ENCODE measurements at places on chromosomes 5 and 9.

DNA sequence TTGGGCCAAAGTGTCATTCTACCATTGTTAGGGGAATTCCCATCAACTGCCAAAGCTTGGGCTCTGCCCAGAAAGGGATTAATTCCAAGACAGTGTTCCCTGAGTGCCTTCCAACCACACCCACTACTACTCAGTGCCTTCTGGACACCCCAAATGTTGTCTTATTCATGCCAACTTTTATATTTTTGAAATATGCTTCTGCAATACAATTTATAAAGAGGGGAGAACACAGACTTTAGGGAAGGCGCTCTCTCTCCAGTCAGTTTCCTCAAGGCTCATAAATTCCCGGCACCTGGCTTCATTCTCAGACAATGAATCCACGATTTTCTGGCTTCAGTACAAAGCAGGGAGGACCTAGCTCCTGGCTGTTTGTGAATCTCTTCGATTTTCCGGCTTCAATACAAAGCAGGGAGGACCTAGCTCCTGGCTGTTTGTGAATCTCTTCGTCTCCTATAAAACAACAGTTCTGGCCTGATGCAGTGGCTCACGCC is 120.1 kb upstream of the MYO10 start:
- no peak for DNase-seq

- DNase-seq = no peak
Observed at GRCh38 chr5:7668627-7669026, 182.3 kb downstream of the CFAP90 start.

DNA sequence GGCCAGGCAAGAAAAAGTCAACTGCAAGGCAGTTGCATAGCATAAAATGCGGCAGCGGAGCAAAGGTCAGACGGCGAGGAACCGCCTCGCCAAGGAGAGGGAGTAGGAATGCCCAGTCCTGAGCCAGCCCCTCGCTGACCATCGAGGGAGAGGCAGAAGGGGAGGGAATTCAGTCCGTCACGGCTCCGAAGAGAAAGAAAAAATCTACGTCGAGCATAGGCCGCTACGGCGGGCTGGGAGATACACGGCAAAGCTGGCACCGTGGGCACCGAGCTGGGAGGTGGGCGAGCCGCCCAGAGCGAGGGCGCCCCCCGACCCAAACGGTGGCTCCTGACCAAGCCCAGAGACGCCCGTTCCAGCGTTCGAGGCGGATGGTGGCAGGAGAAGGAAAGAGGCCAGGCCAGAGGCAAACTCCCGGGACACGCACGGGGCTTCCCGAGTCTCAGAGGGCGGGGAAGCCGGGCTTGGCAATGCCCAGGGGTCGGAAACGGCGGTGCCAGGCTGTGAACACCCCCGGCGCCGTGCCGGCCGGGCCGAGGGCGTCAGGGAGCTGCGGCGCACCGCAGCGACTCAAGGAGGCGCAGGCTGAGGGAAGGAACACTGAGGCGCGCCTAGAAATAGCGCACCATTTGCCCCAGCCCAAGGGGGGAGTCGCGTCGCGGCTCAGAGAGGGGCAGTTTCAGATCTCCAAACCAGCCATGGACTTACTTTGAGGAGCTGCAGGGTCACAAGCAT is 518 bp downstream of the SPRY4 start:
- DNase-seq = peak; percentile 66

GRCh38 chr5:91865915-91866314 is 482.8 kb upstream of the ARRDC3 start:
- no peak for DNase-seq

GRCh38 chr9:112341730-112342129 is 8.3 kb upstream of the PTBP3 start:
- no peak for DNase-seq

Measured in eye (tissue), 1 donor.